ENCODE measurements at places on chromosomes 4 and X.

GRCh38 chr4:48067536-48067935 lies 51.0 kb downstream of the NIPAL1 start:
- no peak for DNase-seq

GRCh38 chrX:12162420-12162819 lies 24.1 kb downstream of the FRMPD4 start:
- no peak for DNase-seq

GRCh38 chrX:47507153-47507867 lies 24.3 kb upstream of the ZNF41 start:
- no peak for DNase-seq

GRCh38 chrX:16957751-16958150 lies 11.3 kb downstream of the REPS2 start:
- DNase-seq, result no peak

Measured in CD8-positive, alpha-beta memory T cell (primary cell).